Esophagus squamous epithelium (tissue), 5 donors: ENCODE measurements at places on chromosomes 4 and X.

GRCh38 chr4:4572821-4573220 is 31.0 kb upstream of the STX18 start:
- no peak for DNase-seq

DNA sequence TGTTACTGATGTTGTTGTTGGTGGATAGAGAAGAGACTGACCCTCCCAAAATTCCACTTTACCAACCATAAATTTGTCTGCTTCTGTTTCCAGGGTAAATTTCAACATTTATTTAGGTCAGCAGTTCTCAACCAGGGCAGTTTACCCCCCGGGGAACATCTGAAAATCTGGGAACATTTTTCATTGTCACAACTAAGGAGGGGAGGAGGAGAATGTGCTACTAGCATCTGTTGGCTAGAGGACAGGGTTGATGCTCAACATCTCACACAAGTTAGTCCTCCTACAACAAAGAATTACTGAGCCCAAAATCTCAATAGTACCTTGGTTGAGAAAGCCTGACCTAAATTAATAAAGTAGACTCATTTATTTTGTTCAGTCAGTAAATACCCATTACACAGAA is 25.7 kb downstream of the KCTD8 start:
- no peak for DNase-seq

DNA sequence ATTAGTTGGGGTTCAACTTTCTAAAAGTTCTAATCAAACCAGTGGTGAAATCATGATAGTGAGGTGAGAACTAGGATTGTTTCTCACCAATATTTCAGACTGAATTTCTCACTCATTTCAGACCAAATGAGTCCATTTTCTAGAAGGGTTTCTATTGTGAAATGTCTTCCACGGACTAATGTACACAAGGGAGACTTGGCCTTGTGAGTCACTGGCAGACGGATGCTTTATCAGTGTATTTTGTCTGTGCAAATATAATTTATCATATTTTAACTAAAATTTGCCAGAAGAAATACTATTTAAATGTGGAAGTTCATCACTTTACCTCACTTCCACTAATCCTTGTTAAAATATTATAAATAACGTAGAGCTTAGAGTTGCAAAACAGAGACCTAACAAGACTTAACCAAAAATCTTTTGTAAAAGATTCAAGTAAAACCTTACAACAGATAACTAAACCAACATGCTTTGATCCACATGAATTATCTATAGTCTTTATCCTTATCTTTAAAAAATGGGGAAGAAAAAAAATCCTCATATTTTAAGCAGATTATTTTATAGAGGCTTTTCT is 506.0 kb upstream of the FAM241A start:
- no peak for DNase-seq

- DNase-seq, result no peak
These were observed 39.8 kb downstream of the XIAP start for GRCh38 chrX:123899701-123900100.
